ENCODE measurements at places on chromosomes 7 and 10.

- no peak for DNase-seq
Observed at GRCh38 chr7:73363225-73364005, 35.5 kb downstream of the FKBP6 start.

DNA sequence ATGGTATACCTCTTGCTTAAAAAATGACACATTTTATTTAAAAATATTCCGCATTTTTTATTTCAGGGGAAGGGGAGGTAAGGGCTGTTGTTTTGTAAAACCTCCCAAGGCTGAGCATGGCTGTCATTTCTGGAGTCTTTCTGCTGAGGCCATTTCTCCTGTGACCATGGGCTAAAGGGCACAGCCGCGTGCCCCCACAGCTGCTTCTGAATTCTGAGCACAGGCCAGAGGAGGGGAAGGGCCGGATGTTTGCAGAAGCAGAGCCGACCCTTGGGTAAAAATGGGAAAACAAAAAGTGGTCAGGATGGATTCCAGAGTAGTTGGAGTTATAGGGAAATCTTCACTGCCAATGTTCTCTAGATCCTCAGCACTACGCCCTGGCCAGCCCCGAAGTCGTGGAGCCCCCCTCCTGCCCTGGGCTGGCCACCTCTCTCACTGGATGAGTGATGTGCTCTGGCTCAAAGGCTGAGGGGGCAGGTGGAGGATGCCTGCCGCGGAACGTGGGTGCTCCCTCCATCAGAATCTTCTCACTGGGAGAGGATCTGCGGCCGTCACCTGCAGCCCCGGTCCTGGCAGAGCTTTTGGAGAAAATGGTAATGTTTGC lies 131.3 kb upstream of the ZEB1 start:
- no peak for DNase-seq

DNA sequence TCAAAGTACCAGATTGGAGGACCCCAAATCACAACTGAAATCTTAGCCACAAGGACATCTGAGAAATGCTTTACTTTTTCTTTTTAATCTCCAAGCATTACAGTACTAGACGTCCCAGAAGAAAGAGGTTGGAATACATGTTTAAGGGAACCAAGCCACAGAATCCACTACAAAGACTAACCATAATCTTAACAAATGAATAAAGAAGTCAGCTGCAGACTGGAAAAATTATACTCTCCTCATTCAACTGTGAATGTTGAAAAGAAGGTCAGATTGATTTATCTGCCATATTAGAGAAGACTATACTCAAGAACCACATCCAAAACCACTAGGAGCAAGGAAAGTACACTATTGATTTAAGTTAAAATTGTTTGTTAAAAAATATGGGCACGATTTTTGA lies 102.1 kb upstream of the ABCB5 start:
- no peak for DNase-seq

GRCh38 chr10:86971232-86971991 lies 3.1 kb downstream of the ADIRF start:
- peak; percentile 70 for DNase-seq

- DNase-seq: no peak
Observed at GRCh38 chr7:23343806-23344475, 44.8 kb downstream of the MALSU1 start.

- DNase-seq: no peak
Observed at GRCh38 chr10:51567271-51567670, 132.1 kb downstream of the CSTF2T start.

DNA sequence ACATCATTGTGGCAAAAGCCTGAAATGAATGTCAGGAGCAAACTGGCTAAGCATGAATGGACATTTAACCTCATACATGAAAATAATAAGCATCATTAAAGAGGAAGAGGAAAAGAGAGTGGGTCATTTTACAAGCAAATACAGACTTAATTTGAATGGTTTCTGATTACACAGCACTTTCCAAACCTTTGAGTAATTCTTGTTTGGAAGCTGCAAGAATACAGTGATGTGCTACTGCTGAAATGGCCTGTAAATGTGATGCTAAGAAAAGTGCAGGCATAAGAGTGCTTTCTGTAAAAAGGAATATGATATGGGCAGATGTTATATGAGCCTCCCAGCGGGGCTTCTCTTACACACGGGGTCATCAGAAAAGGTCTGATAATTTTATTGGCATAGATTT lies 30.2 kb downstream of the TAS2R16 start:
- no peak for DNase-seq

DNA sequence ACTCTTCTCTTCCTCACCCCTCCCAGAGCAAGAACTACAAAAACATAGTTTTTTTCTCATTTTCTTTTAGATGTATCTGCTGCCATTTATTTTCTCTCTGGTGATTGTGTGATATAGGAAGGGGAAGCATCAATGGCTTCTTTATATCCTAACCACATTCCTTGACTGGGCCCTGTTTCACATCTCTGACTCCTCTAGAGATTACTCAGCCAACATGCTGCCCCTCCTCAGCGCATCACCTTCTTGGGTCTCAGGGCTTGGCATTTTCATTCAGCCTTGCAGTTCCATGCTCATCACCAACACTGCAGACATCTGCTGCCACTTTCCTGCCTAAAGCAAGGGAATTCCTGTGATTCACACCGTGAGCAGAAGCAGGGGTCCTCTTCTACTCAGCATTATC lies 705.5 kb downstream of the AUTS2 start:
- peak; percentile 10 for DNase-seq

DNA sequence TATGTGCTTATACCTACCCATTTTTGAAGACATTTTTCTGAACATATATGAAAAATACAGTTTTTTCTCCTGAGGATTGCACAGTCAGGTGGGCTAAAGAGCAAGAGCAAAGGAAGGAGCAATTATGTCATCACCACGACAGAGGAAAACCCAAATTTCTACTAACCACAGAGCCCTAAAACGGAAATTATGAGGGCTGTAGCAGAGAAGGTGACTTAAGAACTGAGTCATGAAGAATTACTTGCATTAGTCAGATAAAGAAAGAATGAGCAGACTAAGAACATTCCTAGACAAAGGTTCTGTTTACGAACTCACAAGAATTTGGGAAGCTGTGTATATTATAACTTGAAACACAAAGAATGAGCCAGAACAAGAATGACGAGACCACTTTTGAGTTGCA lies 974.4 kb downstream of the NXPH1 start:
- DNase-seq: no peak

DNA sequence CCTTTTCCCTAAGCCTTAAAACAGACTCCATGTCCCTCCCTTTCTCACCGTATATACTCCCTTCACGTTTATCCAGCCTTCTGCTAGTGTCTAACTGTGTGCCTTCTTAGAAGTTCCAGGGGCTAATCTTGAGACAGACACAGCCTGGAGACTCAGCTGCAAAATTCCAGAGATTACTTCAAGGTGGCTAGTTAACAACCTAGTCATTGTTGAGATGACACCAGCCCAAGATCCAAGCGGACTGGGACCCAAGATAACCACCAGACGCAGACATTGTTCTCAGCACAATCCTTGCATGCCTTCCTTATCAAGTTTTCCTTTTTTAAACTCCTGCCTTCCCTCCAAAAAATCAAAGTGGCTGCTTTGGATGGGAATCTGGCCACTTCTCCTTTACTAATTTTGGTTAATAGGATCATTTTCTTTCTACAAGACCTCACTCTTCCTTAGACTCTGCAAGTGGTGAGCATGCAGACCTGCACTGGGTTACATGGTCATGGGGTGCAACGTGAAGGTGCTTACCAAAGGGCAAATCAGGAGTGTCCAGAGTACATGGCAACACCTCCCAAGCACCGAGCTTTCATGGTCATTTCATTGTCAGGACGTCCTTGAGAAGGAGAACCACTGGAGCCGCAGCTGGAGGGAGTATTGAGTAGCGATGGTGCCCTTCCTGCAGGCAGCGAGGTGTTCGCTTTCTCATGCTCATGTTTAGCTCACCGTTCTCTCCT lies 69.7 kb downstream of the ANLN start:
- peak; percentile 94 for DNase-seq

DNA sequence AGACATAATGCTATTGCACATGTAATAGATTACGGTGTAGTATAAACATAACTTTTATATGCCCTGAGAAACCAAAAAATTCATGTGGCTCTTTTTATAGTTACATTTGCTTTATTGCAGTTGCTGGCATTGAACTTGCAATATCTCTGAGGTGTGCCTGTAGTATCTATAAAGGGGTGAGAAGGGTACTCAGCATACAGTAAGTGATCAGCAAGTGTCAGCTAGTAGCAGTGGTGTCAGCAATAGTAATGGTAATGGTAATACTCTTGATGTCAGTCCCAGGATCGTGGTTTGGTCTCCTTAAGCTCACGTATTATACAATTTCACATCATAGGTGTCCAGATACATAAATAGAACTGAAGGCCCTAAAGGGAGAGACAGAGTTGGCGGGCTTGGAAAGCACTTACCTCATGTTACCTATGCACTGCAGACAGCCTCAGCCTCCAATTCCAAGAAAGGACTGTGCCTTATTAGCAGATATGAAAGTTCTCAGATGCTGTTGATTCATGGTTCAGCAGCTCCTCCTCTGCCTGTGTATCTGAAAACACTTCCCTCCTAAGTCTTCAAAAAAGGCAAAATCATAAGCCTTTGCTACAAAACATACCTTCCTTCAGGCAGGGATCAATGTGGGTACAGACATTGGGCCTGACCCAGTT lies 6.6 kb upstream of the GIMAP7 start:
- DNase-seq: no peak

DNA sequence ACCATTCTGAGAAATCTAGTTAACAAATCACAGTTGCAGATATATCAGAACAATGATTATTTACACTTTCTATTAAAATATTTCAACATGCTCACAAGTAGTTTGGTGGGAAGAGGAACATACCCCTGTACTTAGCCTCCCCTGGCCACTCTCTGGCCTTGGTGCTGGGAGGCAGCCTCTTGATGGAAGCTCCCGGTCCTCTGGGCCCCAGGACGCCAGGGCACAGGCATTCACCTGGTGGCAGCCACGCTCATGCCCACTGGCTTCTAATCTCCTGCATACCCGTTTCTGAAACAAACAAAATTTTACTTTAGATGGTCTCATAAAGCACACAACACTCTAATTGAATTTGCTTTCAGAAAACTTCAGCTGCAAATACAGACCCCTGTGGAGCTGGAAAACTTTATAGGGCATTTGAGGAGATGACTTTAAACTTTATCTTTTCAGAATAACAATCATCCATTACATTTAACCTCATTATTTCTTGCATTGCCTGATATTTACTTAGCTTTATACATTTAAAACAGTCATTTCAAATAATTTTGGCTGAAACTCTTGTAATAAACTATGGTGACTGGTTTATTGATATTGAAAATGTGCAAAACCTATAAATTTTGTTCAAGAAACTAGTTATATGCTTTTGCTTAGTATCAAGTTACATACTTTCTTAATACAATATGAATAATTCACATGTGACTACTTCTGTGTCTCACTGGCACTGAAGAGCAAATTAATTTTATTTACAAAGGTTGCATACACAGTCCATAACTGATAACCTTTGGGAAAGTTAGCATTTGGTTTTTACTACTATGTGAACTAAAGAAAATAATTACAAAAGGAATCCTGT lies 30.8 kb downstream of the C10orf143 start:
- no peak for DNase-seq

GRCh38 chr7:142873281-142873784 lies 12.2 kb downstream of the TRPV6 start:
- peak; percentile 59 for DNase-seq
